ENCODE measurements at places on chromosomes 1 and 21. TPM values are rescaled to one million over a fixed set of nuclear protein-coding genes. Genes with fewer than 3 reads are reported as not detected.

DNA sequence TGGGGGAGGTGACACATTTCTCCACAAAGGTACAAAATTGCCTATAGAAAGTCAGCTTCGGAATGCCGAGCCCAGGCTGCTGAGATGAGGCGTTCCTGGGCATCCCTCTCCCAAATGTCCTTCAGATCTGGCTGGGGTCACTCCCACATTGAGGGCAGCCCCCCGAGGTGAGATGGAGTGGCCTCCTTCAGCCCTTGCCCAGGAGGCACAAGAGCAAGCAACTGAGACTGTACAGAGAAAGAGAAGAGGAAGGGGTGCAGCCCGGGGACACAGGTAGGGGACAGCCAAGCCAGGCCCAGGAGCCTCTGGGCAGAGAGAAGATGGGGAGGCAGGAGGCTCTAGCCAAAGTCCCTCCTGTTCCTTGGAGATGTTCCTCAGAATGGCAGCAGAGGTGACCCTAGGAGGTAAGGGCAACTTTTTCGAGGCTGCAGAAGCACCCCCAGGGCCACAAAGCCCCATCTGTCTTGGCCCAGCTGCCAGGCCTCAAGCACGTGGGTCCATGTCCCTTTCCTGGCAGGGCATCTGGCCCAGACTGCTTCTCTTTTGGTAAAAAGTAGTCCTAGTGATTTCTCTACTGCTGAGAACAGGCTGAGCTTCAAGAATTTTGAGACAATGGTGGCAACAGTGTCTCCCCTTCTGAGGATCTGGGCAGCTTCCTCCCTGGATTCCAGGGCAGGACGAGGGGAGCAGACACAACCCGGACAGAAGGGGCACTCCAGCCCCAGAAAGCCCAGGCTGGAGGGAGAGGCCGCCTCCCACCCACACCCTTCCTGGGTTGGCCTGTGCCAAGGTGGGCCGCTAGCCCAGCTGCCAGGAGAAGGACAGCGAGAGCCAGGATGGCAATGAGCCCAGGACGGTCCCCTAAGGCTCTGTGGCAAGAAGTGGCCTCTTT, 68.0 kb downstream of the LRRN2 start:
- no peak for DNase-seq

GRCh38 chr1:9075022-9075421, 5.6 kb upstream of the SLC2A5 start:
- DNase-seq = no peak

DNA sequence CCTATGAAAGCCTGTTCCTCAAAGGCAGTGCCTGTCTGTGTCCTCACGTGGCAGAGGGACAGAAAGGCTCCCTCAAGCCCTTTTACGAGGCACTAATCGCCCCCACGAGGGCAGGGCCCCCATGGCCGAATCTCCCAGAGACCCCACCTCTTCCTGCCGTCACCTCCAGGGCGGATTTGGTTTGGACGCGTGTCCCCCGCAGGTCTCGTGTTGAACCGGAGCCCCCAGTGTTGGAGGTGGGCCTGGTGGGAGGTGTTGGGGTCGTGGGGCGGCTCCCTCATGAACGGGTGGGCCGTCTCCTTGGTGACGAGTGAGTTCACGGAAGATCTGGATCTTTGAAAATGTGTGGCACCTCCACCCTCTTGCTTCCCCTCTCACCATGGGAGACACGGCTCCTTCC, 27.6 kb downstream of the CFAP74 start:
- DNase-seq = no peak

DNA sequence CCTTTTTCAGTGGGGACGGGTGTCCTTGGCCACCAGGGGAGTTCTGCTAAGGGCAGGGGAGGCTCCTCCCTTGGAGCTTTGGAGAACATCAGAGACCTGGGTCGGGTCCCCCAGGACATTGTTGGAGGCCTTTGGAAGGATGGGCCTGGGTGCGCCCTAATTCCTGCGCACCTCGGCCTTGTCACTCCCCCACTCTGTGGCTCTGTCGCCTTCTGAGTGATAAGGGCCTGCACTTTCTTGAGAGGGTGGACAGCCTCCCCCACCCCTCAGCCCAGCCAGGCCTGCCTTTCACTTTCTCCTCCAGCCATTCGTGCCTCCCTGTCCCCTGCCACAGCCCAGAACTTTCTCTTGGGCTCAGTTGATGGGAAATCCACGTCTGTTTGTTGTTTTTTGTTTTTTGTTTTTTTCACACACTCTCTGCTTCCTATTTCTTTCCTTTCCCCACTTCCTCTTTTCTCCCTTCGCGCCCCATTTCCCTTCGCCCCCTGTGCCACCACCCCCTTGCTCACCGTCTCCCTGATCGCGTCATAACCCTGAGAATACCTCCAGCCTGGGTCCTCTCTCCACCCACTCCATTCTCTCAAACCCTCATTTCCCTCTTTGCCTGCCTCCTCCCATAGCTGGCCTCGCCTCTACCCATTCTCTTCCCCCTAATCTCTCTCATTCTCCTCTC, 85.6 kb downstream of the PAX7 start:
- DNase-seq = no peak

GRCh38 chr1:167964646-167965045, 27.8 kb upstream of the MPC2 start:
- no peak for DNase-seq

DNA sequence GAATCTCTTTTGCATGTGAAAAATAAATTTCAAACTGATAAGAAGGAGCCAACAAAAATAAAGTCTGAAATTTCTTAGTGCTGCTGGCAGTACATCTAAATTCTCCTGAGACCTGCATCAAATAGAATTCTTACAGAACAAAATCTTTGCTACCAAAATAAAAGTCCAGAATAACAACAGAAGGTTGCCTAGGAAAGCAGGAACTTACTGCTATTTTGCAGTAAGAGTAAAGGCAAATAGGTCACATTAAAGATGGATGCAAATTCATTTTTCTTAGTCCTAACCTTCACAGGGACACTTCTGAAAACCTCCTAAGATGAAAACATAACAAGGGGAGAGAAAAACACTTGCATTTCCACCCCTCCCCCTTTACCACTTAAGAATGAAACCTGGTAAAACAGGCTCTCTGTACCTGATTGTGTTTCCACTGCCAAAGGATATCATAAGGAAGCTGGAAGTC, 59.0 kb downstream of the RUSC1 start:
- peak; percentile 74 for DNase-seq

GRCh38 chr1:6026095-6026809, 19.4 kb upstream of the KCNAB2 start:
- DNase-seq = peak; percentile 43

- peak; percentile 75 for DNase-seq
Measured at GRCh38 chr1:200150721-200151120, 123.2 kb downstream of the NR5A2 start.

GRCh38 chr1:66500301-66500700, 33.7 kb upstream of the SGIP1 start:
- DNase-seq = no peak

GRCh38 chr21:30326390-30326789, 6.3 kb upstream of the KRTAP26-1 start:
- DNase-seq = no peak

GRCh38 chr21:24955275-24955961, 651.9 kb downstream of the MRPL39 start:
- no peak for DNase-seq

DNA sequence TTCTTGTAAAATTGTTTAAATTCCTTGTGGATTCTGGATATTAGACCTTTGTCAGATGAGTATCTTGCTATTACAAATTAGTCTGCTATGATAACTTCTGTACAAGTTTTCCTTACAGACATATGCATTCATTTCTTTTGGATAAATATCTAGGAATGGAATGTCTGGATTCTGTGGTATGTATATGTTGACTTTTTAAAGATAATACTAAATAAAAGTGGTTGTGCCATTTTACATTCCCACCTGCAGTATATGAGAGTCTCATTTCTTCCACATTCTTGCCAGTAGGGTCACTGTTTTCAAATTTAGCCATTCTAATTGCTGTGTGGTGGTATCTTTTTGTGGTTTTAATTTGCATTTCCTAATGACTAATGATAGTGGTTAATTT, 53.9 kb downstream of the SYDE2 start:
- no peak for DNase-seq

DNA sequence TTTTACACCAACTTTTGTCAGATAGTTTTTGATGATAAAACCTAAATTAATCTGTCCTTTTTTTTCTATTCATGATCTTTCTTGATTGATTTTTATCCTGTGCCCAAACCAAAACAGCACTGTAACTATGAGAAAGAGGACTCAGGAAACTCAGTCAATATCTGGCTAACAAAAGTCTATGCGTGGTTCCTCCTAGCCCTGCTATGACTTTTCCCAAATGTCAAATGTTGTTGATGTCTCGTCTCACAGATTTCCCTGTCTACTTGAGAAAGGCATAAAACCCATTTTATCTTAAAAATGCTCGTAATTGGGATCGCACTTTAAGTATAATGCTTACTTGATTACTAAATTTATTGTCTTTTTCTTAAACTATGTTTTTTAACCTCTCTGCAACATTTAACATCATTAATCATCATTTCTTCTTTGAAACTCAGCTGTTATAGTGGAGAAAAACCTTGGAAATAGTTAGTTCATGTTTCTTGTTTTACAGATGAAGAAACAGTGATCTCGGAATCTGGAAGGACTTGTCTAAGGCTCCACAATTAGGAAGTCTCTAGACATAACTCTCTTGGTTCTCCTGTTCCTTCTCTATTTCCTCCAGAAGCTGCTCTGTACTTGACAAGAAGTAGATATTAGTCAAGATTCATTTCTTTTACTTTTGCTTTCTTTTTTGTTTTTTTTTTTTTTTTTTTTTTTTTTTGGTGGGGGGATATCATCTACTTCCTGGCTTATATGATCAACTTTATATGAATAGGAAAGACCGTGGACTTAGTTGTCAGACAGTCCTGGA, 26.2 kb upstream of the PTPRC start:
- no peak for DNase-seq

DNA sequence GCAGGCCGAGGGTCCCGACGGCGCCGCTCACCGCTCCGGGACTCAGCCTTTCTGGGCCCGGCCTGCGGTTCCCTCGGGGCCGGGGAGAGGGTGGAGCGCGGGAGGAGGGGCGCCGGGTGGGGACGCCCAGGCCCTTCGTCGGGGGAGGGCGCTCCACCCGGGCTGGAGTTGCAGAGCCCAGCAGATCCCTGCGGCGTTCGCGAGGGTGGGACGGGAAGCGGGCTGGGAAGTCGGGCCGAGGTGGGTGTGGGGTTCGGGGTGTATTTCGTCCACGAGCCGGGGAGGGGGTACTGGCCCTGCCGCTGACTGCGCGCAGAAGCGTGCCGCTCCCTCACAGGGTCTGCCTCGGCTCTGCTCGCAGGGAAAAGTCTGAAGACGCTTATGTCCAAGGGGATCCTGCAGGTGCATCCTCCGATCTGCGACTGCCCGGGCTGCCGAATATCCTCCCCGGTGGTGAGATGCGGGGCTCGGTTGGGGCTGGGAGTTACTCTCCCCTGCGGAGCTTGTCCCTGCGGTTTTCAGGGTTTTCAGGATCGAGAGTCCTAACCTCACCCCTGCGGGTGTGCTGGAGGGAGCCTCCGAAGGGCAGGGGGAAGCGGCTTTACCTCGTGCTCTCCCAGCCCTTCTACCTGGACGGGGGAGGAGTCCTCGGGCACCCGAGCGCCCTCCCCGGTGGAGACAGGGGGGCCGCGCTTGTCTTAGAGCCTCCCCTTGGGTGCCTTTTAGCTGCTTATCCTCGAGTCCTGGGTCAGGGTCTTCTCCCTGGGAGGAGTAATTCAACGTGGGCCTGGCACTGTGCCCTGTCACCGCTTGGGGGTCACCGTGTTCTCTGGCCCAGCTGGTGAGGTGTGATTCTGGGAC, 2.1 kb downstream of the SAMD11 start:
- no peak for DNase-seq

DNA sequence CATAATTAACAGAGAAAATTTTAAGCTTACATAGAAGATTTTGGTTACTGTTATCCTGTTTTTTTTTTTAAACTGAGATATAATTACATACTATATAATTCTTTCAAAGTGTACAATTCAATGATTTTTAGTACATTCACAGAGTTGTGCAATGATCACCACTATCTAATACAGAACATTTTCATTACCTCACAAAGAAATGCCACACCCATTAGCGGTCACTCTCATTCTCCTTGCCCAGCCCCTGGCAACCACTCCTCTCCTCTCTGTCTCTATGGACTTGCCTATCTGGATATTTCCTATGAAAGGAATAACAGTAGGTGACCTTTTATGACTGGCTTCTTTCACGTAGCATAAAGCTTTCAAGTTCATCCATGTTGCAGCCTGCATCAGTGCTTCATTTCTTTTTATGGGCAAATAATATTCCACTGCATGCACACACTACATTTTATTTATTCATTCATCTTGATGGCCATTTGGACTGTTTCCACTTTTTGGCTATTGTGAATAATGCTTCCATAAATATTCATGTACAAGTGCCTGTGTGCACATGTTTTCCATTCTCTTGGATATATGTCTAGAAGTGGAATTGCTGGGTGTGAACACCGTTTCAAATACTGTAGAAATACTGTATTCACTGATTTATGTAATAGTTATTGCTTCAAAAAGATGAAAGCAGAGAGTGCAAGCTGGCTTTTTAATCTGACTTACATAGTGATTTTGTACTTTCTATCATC, 26.5 kb downstream of the TAF5L start:
- DNase-seq = no peak

- no peak for DNase-seq
Measured at GRCh38 chr1:210786546-210786945, 347.4 kb downstream of the KCNH1 start.

- no peak for DNase-seq
Measured at GRCh38 chr1:153293851-153294250, 18.9 kb downstream of the PGLYRP3 start.

DNA sequence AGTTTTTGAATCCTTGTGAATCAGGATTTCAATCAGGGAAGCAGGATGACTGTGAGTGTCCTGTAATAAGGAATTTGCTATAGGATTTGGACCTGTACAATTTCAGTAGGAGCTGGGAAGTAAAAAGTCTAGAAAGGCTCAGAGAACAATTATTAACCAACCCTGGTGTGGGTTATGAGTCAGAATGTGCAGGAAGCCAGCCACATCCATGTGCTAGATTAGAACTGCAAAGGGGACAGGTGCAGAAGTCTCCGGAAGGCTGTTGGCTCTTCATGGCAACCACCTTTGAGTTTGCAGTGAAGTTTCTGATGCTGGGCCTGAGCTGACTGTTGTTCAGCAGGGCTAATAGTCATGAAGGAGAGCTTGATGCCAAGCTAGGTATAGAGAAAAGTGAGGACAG, 70.7 kb downstream of the SPATA46 start:
- DNase-seq = peak; percentile 79

The ICOSLG gene
- total RNA-seq = under 0.01 TPM

The SGIP1 gene
- 4.3 TPM for total RNA-seq

The KIF26B gene
- under 0.01 TPM for total RNA-seq

The ELF3 gene
- total RNA-seq = 0.06 TPM

The VASH2 gene
- total RNA-seq = 3.3 TPM

The IL19 gene
- not detected for total RNA-seq

The FNDC5 gene
- total RNA-seq = 28.5 TPM

The FRRS1 gene
- total RNA-seq = 6.5 TPM

The RIPPLY3 gene
- total RNA-seq = not detected

The MYOC gene
- not detected for total RNA-seq

The MYCBP gene
- total RNA-seq = 37.3 TPM

The CD46 gene
- total RNA-seq = 68.5 TPM

Measured in LHCN-M2 (cell line).